ENCODE measurements at places on chromosomes 16 and 17.

GRCh38 chr17:3658784-3659449 lies 9.5 kb downstream of the TAX1BP3 start:
- DNase-seq: no peak

DNA sequence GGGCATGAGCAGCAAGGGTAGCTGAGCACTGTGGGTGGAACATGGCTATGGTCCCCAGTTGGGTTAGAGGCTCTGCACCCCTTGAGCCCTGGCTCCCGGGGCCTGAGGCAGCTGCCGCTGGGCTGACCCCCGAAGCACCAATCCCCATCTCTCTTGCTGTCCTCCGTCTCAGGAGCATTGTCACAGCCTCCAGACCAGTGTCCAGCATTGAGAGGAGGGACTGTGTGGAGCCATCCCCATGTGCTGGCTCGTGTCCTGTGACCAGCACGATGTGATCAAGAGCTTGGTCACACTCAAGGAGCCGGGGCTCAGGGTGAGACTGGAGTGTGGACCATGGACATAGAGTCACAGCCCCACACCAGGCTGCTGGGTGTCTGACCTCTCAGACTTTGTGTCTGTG lies 2.9 kb downstream of the SMTNL2 start:
- DNase-seq: no peak

DNA sequence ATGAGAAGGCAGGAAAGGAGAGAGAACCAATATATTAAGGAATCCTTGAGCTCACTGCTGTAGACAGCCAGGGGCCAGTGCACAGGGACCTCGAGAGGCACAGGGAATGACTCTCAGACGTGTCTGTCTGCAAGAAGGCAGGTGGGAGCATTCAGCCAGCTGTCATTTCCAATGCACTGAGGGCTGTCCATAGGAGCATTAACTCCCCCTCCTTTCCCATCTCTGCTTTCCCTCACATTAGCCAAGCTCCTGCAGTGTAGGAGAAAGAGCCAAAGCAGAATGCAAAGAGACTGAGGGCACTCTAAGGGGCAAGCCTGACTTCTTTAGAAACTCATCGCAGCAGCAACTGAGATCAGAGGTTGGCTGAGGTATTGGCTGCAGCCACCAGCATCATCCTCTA lies 218.3 kb downstream of the CDH13 start:
- no peak for DNase-seq

DNA sequence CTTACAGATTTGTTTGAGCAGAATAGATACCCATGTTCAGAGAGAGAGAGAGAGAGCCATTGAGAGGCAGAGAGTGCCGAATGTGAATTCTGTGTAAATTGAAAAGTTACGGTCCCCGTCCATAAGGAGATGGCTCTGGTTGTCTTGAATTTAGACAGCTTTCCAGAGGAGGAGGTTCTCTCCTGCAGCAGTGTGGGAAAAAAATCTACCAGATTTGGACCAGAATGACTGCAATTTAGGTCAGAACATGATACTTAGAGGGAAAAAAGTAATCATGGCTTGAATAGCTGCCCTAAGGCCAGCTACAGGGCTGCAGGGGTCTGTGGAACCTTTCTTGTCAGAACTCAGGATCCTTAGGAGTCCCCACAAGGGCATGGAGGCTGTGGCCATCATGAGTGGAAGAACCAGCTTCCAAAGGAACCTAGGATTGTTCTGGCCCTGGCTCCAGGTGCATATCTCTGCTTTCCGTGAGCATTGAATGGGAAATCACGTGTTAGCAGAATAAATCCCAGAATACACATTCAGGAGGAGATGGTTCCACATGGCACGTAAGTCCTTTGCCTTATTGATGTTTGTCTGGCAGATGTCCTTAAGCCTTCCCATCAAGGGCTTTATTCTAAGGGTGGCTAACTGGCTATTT lies 13.0 kb downstream of the PITPNC1 start:
- DNase-seq: no peak

DNA sequence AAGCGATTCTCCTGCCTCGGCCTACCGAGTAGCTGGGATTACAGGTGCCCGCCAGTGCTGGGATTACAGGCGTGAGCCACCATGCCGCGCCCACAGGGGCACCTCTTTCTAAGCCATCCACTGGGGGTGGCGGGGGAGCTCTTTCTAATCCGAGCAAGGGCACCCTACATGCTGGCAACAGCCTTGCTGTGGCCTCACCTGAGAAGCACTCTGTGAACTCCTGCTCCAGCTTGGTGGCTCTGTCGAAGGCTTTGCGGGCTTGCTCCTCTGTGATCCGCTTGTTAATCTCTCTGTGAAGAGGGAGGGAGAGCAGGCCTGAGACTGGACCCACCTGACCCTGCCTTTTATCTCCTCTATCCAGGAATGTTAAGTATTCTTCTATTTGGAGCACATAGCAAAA lies 11.9 kb upstream of the ASGR1 start:
- no peak for DNase-seq

DNA sequence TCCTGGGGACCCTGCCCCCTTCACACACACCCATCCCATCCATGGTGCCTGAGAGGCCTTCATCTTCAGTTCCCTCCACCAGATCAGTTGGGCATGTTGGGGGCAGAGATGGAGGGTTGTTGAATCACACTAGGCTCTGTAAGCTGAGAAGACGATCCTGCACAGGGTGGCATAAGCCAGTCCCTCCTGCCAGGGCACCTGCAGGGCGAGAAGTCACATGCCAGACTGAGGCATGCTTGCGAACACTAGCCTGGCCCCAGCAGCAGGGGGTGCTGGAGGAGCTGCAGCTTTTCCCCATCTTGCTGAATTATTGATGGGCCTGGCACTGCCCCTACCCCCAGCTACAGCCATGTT lies 6.1 kb upstream of the TBX2 start:
- peak; percentile 22 for DNase-seq

- no peak for DNase-seq
Measured at GRCh38 chr16:181565-182021, 1.3 kb downstream of the HBQ1 start.

DNA sequence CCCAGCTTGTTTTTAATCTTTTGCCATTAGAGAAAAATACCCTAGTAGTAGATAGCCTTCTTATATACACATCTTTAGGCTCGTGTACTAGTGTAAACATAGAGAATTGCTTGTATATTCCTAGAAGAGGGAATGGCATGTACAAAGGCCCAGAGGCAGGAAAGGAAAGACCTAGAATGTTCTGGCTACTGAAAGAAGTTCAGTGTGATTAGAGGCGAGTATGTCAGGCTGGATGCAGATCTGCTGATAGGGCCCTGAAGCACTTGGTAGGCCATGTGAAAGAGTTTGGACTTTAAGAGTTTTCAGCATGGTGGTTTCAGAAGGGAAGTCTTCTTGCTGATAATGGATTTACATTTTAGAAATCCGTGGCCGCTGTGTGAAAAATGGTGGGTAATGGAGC lies 17.4 kb downstream of the CTCF start:
- DNase-seq: no peak

Data from ACHN (cell line).